ENCODE measurements at places on chromosomes 12 and 14.

GRCh38 chr14:59630288-59630963, 53.8 kb upstream of the CCDC175 start:
- DNase-seq: peak; percentile 37

- DNase-seq: peak; percentile 63
These were observed 613 bp downstream of the ARHGEF40 start for GRCh38 chr14:21070610-21071224.

GRCh38 chr14:69355607-69356281, 42.4 kb downstream of the ERH start:
- no peak for DNase-seq

DNA sequence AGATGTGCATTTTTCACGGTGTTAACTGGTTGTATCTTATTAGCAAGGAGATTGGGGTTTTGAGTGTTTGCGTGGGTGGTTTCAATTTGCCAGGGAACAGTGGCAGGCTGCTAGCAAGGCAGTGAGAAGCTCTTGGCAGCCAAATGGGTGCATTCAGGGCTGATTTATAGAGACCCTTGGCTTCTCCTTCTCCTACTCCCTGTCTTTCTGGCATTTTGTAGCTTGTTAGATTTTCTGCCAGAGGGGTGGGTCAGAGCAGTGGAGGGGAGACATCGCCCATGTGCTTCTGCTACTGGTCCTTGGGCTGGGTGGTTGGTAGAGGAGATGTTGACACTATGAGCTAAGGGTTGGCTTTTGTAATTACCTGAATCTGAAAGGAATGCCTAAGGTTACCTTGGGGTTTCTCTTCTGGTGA, 9.6 kb downstream of the CALM1 start:
- no peak for DNase-seq

DNA sequence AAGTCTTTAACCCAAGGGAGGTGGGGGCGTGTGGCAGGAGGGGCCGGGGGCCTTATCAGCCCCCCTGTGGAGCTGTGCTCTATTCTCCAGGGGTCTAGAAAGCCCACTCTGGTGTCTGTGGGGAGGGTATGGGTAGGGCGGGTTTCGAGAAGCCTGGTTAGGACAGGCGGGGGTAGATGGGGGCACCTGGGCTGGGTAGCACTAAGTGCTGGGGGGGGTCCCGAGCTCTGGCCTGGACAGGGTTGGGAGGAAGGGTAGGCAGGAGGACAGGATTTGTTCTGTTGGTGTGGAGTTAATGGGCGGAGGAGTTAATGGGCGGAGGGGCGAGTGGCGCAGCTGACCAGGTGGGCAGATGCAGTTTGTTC, 2.0 kb downstream of the PACS2 start:
- no peak for DNase-seq

DNA sequence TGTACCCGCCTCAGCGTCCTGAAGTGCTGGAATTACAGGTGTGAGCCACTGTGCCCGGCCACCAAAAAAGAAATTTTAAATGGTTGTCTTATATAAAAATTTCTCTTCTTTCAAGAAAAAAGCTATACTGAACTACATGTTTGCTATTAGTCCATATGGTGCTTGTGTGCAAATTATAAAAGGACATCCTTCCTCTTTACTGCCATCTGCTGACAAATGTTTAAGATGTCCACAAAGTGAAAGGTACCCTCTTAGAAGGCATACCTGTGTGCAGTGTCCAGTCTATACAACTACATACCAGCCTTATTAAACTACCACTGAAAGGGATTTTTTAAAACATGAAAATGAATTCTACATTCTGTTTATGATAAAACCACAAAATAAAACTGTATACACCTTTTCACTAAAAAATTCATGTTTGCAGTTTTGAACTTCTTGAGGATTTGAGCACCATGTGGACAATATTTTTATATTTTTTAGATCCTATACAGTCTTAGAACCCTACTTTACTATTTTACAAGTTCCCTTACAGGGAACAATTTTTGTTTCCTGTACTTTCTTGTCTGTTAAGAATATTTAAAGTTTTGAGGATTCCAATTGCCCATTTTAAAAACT, 32.8 kb upstream of the TOMM20L start:
- no peak for DNase-seq

GRCh38 chr14:67392800-67393199, 19.2 kb downstream of the PLEK2 start:
- no peak for DNase-seq

DNA sequence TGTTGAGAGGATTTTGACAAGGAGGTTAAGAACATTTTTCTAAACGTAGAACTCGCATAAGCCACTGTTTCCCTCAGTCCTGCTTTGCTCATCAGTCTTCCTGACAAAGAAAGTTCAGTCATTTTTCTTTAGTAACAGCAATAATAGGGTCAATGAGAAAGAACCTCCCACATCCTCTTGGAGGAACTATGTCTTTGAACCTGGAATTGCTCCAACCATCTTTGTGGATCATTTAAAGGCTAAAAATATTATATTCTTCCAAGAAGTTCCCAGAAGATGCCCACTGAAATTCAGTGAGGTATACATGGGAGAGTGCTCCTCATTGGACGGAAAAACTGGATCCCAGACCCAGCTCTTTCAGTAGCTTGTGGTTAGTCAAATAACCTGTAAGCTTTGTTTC, 282.8 kb upstream of the FAR2 start:
- DNase-seq: no peak

DNA sequence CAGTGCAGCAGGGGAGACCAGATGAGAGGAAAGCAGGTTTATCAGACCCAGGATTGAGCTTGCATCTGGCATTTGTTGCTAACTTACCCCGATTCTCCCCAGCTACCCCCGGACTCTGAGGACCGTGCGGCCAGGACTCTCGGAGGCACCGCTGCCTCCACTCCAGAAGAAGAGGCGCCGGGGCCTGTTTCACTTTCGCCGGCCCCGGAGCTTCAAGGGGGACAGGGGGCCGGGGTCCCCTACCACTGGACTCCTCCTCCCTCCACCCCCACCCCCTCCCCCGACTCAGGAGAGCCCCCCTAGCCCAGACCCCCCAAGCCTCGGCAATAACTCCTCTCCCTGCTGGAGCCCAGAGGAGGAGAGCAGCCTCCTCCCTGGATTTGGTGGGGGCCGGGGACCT, 6.5 kb upstream of the CPNE6 start:
- DNase-seq: no peak

DNA sequence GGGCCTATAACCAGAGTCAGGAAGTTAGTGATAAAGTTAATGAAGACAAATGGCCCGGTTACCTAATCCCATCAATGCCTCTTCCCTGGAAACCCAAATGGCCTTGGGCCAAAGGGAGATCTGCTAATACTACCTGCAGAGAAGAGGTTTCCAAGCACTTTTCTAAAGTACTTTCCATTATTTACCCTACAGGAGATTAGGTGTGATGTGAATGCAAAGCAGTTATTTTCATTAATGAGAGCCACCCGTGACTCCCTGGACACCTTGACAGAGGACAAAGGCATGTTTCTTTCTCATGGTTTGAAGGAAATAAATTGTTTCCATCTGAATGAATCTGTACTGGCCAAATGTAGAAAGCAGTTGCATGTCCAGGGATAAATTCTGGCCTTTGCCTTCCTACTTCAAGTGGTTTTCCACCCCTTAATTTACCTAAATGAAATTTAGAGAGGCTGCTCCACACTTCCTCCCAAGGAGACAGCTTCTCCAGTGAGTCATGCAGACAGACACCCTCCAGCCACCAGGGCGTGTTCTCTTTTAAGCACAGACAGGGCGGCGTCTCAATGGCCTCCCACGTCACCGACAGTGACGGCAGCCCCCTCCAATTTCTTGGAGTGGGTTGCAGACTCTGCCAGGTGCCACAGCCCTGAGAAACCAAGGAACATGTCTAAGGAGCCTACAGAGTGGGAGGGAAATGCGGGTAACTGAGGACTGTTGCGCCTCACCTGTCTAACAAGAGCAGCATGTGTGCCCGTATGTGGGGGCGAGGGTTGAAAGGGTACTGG, 43.9 kb upstream of the GNPNAT1 start:
- no peak for DNase-seq

- DNase-seq: no peak
These were observed 14.1 kb upstream of the TMEM119 start for GRCh38 chr12:108611884-108612415.

DNA sequence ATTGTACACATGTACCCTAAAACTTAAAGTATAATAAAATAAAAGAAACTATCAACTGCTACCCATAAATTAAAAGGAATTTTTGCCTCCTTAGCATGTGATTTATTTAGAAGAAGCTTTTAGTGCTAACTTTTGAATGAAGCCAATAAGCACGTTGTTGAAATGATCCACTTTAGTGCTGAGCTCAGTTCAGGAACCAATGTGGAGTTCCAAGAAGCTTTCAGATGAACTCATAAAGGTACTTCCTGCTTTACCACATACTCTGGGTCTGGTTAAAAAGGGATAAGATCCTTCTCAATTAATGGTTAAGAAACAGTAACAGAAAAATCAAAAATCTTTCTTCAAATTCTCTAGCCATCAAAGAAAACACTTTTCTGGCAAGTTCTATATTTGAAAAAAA, 39.4 kb downstream of the TMTC1 start:
- no peak for DNase-seq

DNA sequence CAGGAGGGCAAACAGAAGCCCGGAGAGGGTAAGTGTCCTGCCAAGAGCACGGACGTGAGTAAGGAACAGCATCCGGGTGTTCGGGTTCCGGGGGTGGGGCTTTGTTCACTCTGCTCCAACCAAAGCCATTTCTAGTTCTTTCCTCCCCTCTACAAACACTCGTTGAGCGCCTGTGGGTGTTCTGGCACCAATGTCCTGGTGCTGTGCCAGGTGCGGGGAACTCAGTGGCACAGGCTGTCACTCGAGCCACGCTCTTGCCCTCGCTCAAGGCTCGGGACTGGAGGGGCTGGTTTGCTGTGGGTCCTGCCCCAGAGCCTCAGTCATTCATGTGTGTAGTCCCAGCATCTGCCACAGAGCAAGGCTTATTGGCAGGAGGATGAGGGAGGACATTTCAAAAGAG, 157.5 kb downstream of the CALM1 start:
- DNase-seq: peak; percentile 81

DNA sequence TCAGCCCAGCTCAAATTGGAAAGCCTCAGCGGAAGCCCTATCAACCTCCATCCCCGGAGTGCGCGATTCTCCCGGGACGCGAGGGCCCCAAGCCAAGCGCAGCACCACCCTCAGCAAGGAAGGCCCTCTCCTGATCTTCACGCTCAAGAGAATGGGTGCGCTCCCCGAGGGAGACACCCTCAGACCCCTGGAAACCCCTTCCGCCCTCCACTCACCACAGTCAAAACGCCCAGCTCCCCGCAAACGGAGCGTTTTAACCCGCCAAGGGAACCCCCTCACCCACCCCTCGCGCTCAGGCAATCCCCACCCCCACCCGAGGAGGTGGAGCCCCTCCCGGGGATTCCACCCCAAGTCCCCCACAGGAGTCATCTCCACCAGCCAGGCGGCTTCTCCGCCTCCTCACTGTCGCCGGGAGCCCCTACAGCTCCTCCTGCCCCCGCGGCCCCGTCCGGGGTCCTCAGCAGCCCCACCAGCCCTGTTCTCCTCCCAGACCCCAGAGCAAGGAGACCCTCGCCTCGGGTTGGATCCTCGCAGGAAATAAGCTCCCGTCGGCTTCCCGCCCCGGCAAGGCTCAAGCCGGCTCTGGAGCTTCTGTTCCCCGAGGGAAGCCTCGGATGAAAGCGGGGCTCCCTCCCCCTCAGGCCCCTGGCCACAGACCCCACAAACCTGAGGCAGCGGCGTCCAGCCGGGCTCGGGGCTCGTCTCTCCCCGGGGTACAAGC, 507 bp downstream of the BAZ2A start:
- no peak for DNase-seq

GRCh38 chr12:72228424-72228823, 43.7 kb upstream of the TRHDE start:
- DNase-seq: no peak

Data from C1 segment of cervical spinal cord (tissue), 14 donors.